ENCODE measurements at places on chromosomes 16 and 17.

GRCh38 chr17:81865733-81866439, 5.3 kb downstream of the ARHGDIA start:
- no peak for DNase-seq

GRCh38 chr17:16911141-16911937, 60.6 kb downstream of the TNFRSF13B start:
- no peak for DNase-seq

DNA sequence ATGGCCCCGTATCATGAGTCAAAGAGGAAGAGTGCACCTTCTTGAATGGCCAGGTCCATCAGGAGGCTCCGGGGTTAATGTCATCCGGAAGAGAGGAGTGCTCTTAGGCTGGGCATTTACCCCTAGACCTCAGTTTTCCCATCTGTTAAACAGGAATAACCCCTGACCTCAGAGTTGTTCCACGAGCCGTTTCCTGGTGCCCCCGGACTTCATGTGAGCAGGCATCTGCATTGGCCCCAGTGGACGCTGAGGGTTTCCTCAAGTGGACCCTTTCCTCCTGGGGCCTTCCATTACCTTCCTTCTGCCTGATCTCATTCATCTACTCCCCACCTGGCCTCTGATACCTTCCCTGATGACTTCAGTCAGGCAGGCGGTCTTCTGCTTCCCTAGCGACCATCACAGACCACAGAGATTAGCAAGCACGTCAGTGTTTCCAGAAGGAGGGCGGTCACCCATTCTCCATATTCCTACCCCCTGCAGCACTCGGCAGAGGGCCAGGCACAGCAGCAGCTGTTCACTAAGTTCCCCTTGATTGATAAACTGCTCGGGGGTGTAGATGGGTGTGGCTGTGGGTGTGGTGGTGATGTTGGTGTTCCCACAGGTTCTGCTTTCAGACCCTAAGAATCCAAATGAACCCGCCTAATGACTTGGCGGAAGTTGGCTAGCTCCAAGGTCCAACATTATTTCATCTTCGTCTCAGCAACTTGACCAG, 346.6 kb upstream of the TNRC6C start:
- DNase-seq = no peak

DNA sequence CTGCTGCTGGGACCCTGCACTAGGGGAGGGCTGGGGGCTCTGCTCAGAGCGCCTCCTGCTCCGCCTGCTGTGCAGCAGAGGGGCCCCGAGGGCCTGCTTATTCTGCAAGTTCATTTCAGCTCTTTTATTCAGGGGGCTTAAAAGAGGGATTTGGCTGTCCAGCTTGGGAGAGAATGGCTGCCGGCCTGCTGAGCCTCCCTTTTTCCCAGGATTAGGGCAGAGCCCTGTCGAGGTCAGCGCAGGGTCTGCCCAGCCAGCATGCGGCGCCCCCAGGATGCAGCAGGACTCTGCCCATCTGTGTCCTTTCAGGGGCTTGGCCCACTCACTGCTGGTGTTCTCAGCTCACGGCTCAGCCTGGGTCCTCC, 1.1 kb downstream of the SMIM5 start:
- no peak for DNase-seq

- DNase-seq = no peak
Measured at GRCh38 chr16:49048557-49048956, 233.1 kb downstream of the CBLN1 start.

- no peak for DNase-seq
Measured at GRCh38 chr17:58452738-58453137, 35.4 kb upstream of the RNF43 start.

GRCh38 chr17:6348891-6349290, 86.0 kb downstream of the AIPL1 start:
- DNase-seq = no peak

DNA sequence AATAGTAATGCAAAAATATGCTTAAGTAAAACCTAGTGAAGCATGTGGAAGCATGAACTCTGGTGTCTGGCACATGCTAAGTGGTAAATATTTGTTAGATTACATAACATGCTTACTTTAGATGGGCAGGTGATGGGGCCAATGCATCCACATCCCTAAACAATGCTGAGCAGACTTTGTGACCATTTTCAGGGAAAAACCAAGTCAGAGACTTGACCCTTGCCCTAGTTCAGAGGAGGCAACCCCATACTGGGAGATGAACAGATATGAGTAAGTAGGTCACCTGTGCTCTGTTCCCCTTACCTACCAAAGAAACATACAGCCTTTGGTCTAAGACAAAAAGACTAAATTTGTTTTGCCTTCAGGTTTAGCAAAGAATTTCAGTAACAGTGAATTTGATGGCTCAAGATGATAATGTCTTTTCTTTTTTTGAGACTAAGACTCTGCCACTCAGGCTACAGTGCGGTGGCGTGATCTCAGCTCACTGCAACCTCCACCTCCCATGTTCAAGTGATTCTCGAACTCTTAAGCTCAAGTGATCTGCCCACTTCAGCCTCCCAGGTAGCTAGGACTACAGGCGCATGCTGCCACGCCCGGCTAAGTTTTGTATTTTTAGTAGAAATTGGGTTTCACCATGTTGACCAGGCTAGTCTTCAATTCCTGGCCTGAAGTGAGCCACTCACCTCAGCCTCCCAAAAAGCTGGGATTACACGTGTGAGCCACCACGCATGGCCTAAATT, 91.4 kb downstream of the HIC1 start:
- DNase-seq = no peak

DNA sequence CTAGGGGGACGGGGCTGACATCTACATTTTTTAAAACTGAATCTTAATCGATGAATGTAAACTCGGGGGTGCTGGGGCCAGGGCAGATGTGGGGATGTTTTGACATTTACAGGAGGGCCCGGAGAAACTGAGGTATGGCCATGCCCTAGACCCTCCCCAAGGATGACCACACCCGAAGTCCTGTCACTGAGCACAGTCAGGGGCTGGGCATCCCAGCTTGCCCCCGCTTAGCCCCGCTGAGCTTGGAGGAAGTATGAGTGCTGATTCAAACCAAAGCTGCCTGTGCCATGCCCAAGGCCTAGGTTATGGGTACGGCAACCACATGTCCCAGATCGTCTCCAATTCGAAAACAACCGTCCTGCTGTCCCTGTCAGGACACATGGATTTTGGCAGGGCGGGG, 21.4 kb downstream of the ADAM11 start:
- DNase-seq = no peak

DNA sequence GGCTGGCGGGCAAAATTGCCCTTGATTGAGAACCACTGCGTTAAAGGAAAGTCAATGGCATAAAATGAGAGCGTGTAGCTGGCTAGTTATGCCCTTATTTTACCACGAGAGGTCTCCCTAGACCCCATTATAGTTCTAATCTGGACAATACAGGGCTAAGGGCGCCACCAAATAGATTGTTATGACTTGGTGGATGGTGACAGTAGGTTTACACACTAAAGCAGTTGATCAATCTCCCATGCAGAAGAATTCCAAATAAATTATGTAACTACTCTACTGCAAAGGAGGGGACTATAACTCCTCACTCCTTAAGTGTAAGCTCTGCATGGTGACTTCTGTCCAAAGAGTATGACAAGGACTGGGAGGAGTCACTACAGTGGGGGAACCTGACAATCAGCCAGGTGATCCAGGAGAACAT, 20.4 kb upstream of the YPEL2 start:
- no peak for DNase-seq

GRCh38 chr16:75029854-75030253, 31.0 kb downstream of the ZNRF1 start:
- no peak for DNase-seq

DNA sequence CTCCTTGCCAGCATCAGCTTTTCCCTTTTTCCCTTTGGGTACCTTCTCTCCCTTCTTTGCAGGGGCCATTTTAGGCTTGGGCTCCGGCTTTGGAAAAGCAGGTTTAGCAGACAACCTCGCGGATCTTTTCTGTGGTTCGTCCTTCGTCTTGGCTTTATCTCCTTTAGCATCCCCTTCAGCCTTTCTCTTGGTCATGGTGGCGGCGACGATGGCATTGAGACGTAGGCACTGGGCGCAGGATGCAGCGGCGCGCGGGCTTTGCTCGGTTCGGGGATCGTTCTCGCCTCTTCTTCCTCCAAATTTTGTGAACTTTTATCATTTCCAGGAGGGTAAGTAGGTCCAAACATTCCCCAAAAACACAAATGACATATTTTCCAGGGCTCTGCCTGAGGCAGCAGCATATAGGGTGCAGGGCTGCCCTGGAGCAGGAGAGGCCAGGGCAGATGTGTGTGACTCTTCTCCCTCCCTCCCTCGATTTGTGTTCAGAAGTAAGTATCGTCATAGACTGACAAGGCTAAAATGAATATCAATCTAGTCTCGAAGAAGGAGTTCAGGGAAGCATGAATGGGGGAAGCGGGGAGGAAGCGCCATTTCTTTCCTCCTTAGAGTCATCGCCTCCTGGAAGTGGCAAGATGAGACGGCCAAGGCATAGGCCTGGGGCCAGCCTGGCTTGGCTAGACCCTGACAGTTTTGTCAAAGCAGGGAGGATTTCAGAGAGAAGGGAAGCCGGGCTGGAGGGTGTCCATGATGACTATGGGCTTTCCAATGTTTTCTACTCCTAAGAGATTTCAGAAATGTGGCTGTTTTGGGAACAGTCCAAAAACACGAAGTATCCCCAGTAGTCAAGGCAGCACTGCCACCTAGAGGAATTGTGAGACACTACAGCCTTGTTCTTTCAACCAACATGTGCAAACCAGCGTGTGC, 13.2 kb downstream of the CHCT1 start:
- DNase-seq = no peak

DNA sequence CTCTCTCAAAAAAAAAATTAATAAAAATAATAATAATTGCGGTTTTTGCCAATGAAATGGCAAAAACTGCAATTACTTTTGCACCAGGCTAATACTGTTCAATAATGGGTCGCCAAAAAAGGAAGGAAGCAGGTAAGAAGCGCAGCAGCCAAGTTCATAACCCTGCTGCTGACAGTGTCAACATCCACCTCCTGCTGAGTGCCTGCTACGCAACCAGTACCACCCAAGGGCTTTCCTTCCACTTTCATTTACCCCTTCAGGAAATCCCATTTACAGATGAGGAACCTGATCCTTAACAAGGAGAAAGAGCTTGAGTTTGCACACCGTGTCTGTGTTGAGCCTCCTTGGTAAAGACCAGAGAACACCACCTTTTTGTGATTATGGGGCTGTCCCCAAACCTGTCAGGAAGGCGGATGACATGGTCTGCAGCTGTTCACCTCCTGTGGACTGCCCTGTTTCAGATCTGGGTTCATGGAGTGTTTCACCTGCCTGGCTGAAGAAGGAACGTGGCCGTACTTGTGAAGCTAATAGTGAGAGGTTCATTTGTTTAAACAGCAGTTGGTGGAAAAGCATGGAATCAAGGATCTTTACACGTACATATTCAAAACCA, 378.0 kb downstream of the SLC39A11 start:
- DNase-seq = no peak

- DNase-seq = no peak
Measured at GRCh38 chr17:35342276-35342675, 31.1 kb downstream of the SLFN11 start.

GRCh38 chr17:75830164-75831031, 13.8 kb downstream of the UNC13D start:
- DNase-seq = no peak

DNA sequence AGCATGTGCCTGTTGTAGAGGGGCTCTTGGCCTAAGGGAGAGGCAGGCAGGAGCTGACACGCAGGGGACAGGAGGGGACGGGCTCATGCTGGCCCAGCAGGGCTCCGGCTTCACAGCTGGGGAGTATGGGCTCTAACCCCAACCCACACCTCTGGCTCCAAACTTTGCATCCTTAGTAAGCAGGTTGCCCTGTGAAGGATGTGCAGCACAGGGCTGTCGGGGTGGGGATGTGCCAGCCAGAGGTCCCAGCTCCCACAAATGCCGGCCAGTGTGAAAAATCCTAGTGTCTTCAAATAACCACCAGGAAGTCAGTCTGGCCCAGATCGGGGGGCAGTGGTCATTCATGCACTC, 14.0 kb upstream of the FAM83G start:
- no peak for DNase-seq

DNA sequence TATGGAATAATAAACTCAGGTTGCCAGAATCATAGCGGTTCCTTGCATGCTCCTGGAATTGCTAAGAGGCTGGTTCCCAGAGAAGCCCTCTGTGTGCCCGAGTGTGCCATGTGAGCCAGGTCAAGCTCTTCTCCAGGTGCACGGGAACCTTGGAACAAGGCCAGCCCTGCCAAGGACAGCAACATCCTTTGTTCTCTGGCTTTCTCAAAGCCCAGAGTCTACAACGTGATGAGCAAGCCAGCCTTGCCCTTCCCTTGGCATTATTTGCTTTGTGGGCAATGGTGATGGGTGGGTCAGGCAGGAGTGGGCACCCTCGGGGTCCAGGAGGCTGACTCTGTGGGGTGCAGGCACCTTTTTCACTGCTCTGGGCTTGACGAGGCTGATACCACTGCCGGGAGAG, 14.2 kb upstream of the SEC14L1 start:
- no peak for DNase-seq

DNA sequence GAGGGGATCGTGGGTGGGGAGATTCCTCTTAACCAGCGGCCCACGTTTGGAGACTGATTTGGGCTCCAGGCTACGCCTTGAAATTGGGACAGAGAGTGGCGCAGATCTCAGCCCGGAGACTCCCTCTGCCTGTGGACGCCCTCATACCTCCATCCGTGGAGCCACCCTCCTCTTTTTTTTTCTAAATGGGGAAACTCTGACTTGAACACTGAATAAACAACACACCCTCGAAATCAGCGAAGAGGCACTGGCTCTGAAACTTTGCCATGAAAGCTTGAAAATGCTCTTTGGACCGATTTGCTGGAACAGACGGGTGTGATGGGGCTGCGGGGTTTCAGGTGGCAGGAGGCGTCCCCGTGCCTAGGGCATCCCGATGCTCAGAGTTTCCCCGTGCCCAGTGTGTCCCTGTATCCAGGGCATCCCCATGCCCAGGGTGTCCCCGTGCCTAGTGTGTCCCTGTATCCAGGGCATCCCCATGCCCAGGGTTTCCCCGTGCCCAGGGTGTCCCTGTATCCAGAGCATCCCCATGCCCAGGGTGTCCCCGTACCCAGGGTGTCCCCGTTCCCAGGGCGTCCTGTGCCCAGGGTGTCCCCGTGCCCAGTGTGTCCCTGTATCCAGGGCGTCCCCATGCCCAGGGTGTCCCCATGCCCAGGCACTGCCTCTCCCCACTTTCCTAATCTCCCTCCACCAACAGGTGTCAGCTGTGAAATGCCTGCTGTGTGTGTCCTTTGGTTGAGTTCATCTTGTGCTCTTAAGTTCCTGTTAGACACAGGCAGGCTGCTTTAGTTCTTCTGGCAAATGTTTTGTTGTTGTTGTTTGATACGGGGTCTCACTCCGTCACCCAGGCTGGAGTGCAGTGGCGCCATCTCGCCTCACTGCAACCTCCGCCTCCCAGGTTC, 187.0 kb downstream of the SEC14L1 start:
- DNase-seq = no peak

DNA sequence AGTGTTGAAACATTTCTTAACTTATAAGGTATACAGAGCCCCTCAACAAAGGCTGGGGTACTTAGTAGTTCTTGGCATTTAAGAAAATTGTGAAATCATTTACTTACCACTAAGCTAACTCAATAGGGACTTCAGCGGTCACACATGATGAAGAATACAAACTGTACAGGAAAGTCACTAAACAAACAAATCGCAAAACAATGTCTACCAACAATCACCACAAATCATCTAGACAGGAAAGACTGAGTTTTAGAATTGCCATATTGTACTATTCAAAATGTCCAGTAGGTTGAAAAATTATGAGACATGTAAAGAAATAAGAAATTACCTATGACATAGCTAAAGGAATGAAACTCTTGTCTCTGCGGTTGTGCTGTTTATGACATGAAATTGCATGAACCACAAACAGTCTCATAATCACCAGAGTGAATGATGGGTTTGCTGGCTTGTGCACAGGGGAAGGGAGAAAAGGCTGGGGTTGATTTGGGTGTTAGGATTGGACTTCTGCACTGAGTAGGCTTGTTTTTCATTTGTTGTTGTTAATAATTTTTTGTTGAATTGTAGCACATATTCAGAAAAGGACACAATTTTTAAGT, 441.1 kb upstream of the MON1B start:
- DNase-seq = no peak

Data from stimulated activated CD4-positive, alpha-beta T cell treated with anti-CD3 and anti-CD28 coated beads, Interleukin-12 subunit alpha, Interleukin-12 subunit beta, amount 100 ng/mL, for 24 hours (primary cell).